Aortic smooth muscle cell (primary cell): ENCODE measurements at places on chromosomes 1 and 21. TPM values are rescaled to one million over a fixed set of nuclear protein-coding genes. Genes with fewer than 3 reads are reported as not detected.

OR2M3 gene
- total RNA-seq: not detected in 2 replicates

CELA2B gene
- 0.13 TPM in 1 of 2 replicates, not detected in the other for total RNA-seq

TEX50 gene
- total RNA-seq: not detected in 2 replicates

ATP5PB gene
- 299 and 396 TPM in 2 replicates for total RNA-seq

MYBPHL gene
- total RNA-seq: not detected in 2 replicates

C1orf94 gene
- total RNA-seq: under 0.01 and 0.06 TPM in 2 replicates

KRTAP12-2 gene
- not detected in 2 replicates for total RNA-seq

LEFTY1 gene
- 0.06 TPM in 1 of 2 replicates, not detected in the other for total RNA-seq

OR6N1 gene
- not detected in 2 replicates for total RNA-seq

FAM72C gene
- 0.44 and 1.5 TPM in 2 replicates for total RNA-seq

BEST4 gene
- total RNA-seq: 0.12 and 0.13 TPM in 2 replicates
